ENCODE measurements at places on chromosomes 6 and 20.

DNA sequence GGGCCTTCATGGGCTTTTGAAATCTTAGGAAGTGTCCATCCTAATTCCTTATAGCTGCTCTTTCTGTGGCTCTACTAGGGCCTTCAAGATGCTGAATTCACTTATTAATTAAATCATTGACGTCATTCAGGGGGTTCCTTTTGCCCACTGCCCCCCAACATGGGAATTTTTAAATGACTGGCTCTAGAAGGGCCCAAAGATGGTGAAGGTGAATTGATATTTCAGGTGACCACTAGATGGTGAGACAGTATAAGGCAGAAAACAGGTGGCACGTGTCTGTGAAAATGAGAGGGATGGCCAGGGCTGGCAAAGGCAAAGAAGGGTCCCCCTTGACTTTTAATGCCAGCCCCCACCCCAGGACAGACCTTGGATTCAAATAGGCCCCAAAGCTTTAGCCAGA is 11.8 kb downstream of the GNAS start:
- DNase-seq: peak; percentile 35

- DNase-seq: no peak
Observed at GRCh38 chr20:42779216-42779615, 410.5 kb downstream of the PTPRT start.

DNA sequence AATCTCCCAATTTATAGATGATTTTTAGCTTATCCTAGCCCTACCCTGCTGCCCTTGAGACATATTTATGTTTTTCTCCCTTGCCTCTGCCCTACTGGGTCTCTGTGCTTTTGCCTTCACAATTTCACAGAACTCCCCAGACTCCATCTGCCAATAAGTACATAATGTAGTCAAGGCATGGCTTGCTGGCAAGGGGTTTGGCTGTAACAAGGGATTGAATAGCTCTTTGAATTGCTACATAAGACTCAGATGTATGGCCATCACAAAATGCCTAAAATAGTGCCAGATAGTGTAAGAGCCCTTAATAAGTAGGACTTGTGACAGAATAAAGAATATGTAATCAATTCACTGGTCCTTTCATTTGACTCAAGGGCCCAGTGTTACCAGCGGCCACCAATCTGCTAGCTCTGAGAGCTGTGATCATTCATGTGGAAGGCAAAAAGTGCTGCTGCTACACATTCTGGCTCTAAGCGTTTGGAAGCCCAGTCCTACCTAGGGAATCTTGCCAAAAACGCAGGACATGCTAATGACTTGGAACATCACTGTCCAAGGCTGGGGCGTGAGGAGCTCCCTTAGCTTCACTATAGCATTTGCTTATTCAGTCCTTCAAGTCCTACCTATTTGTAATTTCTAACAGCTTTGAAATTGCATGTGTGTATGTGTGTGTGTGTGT is 20.5 kb downstream of the CLVS2 start:
- DNase-seq: no peak

DNA sequence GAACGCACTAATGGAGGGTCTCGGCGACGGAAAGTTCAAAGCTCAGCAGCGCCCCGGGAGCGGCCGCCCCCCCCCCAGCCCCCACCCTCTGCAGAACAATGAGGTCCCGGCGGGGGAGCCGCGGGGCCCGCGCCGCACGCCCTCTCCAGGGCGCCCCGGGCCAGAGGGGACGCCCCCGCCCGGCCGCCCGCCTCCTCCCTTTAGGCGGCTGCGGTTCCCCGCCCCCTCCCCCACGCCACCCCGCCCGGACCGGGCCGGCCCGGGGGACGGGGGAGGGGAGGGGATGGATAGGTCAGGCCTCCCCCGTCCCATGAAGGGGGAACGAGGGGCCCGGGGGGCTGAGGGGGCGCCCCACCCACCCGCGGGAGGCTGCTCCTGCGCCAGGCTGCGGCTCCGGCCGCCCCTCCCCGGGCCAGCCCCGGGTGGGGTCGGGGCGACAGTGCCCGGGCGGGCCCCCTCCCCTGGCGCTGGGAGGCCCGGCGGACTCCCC is 1.5 kb downstream of the NOL4L start:
- DNase-seq: peak; percentile 62

- no peak for DNase-seq
Observed at GRCh38 chr6:12071064-12071615, 59.0 kb downstream of the HIVEP1 start.

DNA sequence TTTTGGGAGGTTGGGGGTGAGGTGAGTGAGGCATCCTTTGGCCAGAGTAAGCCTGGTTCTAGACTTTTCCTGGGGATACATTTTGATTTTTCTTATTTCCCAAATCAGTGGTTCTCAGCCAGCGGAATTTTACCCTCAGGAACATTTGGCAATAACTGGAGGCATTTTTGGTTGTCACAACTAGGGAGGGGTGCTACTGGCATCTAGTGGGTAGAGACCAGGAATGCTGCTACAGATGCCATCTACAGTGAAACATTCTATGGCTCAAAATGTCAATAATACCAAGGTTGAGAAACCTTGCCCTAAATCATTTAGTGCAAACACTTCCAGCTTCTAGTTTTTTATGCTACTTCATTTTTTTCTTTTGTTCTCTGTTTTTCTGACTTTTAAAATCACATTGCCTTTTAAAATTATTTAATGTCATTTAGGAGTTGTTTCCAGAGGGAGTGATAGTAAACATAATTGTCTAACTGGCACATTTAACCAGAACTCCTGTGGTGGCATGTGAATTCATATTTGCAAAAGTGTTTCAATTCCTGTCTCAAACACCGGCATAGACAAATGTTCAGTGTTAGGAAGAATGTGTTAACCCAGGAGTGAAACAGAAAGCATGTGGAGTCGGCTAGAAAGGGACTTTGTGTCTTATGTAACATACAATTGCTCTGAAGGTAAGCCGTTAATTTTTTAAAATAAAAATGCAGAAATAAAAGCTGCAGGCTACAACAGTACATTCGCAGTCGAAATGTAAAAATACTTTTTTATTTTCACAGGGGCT is 59.0 kb downstream of the QRSL1 start:
- DNase-seq: no peak

GRCh38 chr20:50983321-50983720 is 24.7 kb downstream of the MOCS3 start:
- DNase-seq: no peak

- DNase-seq: no peak
Observed at GRCh38 chr6:129191235-129191634, 308.3 kb downstream of the LAMA2 start.

DNA sequence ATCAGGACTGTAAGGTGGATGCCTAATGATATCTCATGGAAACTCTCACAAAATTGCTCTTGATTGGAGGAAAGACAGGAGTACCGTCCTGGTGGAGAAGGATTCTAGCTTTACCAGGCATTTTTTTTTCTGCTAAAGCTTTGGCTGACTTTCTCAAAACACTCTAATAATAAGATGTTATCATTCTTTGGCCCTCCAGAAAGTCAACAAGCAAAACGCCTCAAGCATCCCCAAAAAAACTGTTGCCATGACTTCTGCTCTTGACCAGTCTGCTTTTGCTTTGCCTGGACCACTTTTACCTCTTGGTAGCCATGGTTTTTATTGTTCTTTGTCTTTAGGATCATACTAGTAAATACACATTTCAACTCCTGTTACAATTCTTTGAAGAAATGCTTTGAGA is 55.5 kb upstream of the RUNX2 start:
- DNase-seq: no peak

DNA sequence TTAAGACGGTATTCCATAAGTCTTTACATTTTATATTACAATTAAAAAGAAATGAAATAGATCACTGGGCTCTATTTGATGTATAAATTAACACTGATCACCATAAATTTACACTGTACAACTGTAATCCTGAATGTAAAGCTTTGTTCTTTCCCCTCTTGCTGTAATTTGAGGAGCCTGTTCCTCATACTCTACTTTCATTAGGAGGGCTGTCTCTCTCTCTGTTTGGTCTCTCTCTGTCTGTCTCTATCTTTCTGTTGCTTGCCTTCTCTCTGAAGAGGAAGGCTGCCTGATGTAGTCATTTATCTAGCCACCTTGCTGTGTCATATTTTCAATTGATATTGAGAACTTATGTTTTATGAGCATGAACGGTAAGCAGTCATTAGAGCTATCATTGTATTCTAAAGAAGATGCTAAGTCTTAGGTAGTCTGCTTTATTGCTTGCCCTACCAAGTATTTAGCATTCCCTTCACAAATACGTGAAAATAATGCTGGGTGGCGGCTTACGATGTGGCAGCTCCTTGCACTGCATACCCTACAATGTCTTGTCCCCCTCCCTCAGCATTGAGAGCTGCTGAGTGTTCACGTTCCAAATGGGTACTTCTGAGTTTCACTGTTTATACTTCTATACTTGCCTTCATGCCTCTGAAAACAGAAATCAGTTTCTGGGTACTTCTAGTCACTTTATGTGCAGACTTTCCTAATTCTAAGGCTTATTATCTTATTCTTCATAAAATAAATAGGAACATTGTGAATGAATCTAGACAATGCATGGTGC is 205.5 kb downstream of the NKAIN2 start:
- no peak for DNase-seq

DNA sequence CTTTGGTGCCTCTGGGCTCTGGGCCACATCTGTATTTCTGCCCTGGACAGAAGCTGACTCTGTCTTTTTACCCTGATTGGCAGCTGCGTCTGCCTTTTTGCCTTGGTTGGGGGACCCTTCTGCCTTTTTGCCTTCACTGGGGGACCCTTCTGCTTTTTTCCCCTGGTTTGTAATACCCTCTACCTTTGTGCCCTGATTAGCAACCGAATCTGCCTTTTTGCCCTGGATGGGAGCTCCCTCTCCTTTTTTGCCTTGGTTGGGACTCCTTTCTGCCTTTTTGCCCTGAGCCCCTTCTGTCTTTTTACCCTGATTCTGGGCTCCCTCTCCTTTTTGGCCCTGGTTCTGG is 23.4 kb downstream of the RRBP1 start:
- no peak for DNase-seq

DNA sequence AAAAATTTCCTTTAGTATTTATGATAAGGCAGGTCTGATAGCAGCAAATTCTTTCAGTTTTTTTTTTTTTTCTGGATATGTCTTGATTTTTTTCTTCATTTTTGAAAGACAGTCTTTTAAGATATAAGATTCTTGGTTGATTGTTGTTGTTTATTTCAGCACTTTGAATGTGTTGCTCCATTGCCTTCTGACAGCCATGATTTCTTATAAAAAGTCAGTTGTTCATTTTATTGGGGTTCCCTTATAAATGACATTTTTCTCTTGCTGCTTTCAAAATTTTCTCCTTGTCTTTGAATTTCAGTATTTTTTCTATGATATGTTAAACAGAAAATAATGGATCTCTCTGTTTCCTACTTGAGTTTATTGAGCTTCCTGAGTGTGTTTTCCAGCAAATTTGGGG is 152.3 kb downstream of the ISM1 start:
- no peak for DNase-seq

DNA sequence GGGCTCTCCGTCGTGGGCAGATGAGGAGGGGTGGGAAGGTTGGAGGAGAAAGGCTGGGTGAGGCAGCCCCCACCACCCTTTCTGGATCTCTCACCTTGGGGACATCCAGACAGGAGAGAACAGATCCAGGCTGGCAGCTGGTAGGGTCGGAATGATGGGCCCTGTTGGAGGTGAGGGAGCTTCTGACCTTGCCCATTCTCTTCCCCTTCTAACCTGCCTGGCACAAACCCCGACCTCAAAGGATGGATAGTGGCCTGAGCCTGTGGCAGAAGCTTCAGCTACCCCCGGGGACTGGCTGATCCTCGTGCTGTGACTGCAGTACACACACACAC is 6.0 kb upstream of the NPBWR2 start:
- DNase-seq: no peak

DNA sequence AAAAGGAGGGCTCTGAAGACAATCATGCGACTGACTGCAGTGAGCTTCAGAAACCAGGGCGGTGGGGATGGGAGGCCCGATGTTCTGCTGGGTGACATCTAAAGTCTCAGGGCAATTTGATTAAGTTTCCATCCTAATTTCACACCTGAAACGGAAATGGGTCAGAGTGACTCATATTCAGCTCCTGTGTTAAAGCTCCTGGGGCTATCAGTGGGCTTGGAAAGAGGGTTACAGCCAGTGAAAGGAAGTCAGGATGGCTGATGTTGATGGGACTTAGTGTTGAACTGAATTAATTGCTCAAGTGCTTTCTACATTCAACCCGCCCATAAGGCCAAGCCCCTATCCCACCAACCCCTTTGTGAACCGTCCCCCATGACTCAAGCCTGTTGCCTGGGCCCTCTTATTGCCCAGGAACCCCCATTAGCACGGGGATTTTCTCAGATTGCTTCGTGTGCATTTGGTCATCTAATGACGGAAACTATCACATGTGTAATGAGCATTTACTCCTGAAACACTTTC is 47.1 kb upstream of the TBC1D7 start:
- no peak for DNase-seq

GRCh38 chr6:148700741-148701311 is 46.0 kb upstream of the UST start:
- DNase-seq: no peak

DNA sequence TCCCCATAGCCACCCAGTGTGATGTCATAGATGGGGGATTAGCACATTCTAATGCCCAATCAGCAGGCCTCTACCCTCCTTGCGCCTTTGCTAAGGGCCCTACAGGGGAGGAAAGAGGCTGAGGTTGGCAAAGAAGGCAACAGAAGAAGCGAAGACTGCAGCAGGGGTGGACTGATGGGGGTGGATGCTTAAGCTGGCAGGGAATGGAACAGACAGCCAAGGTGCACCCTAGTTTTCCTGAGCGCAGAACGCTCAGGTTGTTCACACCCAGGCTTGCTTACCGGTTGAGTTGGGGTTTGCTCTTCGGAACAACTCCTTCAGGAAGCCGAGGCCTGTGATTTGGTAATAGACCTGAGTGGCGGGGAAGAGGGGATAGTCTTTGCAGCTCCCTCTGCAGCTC is 12.7 kb downstream of the MRPS18A start:
- DNase-seq: no peak

- no peak for DNase-seq
Observed at GRCh38 chr6:41884957-41885356, 10.2 kb downstream of the USP49 start.

- DNase-seq: no peak
Observed at GRCh38 chr6:80607811-80608391, 501.4 kb downstream of the BCKDHB start.

GRCh38 chr20:51493346-51493791 is 49.1 kb downstream of the NFATC2 start:
- DNase-seq: no peak

DNA sequence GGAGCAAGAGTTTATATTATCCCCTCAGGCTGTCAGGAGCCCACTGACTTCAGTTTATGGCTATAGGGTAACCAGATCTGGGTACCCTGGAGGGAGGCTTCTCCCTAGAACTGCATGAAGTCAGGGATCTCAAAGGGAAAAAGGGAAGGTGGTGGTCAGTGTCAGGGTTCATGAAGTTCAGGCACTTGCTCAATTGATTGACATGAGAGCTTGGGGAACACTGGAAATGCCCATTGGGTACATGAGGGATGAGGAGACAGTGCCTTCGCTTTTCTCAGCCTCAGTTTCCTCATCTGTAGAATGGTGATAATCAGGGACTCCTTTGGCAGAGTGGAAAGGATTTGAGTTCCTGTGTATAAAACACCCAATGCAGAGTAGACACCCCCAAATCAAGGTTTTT is 22.6 kb downstream of the SIRPA start:
- no peak for DNase-seq

Data from D341Med (cell line).